ENCODE measurements at places on chromosomes 3 and 15. TPM values are rescaled to one million over a fixed set of nuclear protein-coding genes. Genes with fewer than 3 reads are reported as not detected.

SLC12A1 gene
- 0.06 TPM for polyA plus RNA-seq

FANCD2OS gene
- not detected for polyA plus RNA-seq

KCNAB1 gene
- 3.9 TPM for polyA plus RNA-seq

GRCh38 chr3:138400651-138401070 lies 33.8 kb upstream of the ESYT3 start:
- no peak for DNase-seq
- no peaks in the 10 kb centered on the region for H3K27me3 ChIP-seq
- peaks cover 7% of the 10 kb centered on the region for H3K36me3 ChIP-seq
- H3K27ac ChIP-seq: no peak overlapping the region

DNA sequence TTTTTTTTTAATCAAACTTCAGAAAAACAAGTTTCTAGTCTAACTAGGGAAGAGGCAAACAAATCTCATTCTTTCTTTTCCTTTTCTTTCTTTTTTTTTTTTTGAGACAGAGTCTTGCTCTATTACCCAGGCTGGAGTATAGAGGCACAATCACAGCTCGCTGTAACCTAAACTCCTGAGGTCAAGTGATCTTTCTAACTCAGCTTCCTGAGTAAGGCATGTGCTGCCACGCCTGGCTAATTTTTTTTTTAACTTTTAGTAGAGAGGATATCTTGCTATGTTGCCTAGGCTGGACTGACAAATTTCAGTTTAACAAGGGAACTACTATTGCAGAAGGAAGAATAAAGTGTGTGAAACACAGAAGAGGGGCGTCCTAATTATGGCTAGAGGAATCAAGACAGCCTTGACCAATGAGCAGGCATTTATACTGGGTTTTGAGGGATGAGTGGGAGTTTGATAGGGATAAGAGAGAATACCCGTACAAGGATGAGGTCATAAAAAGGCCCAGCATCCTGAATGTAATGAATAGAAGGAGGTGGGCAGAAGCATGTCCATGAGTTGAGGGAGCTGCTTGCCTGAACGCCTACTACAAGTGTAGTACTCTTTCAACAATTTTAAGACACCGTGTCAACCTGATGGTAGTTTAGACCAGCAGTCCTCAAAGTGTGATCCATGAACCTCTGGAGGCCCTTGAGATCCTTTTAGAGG lies 6.7 kb upstream of the ZFAND6 start:
- no peak overlapping the region for H3K4me3 ChIP-seq
- DNase-seq: no peak
- no peak overlapping the region for H3K27ac ChIP-seq
- H3K4me1 ChIP-seq: no peaks in the 10 kb centered on the region
- no peaks in the 10 kb centered on the region for H3K36me3 ChIP-seq

DNA sequence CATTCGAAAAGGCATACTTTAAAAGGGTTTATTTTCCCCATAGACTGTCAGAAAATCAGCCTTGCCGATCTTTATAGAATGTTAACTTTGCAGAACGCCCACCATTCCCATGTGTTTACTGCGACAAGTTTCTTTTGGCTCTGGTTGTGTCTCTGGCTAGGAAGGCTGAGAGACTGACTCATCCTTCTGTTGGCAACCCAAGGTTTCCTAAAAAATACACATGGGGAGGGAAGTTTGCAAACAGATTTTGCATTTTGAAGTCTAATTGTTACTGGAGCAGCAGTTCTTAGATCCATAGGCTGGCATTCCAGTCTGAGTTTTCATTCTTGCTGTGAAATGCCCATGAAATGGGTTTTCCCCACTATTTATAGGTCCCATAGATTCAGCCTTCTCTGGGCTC lies 37.9 kb upstream of the MINAR1 start:
- no peak overlapping the region for H3K4me3 ChIP-seq
- H3K27me3 ChIP-seq: no peaks in the 10 kb centered on the region
- no peaks in the 10 kb centered on the region for H3K36me3 ChIP-seq

- DNase-seq: peak; percentile 14
- H3K4me3 ChIP-seq: no peak overlapping the region
- peaks cover 18% of the 10 kb centered on the region for H3K27me3 ChIP-seq
These were observed 116.1 kb downstream of the ANP32A start for GRCh38 chr15:68704496-68705021.

DNA sequence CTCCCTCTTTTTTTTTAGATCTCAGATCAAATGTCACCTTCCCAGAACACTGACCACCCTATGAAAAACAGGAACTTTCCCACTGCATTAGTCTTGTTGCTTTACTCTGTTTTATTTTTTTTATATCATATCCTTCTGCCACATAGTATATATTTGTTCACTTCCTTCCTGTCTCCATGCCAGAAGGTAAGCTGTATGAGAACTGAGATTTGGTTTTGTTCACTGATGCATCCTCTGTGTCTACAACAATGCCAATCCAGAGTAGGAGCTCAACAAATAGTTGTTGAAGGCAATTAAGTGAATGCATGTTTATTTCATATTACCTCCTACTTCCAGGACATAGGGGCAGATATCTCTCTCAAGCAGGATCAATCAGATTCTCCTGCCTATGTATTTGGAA lies 114.4 kb downstream of the TPRG1 start:
- no peaks in the 10 kb centered on the region for H3K27me3 ChIP-seq
- no peak overlapping the region for H3K4me3 ChIP-seq
- H3K27ac ChIP-seq: no peak overlapping the region
- H3K36me3 ChIP-seq: no peaks in the 10 kb centered on the region
- H3K4me1 ChIP-seq: no peaks in the 10 kb centered on the region

- peaks cover 11% of the 10 kb centered on the region for H3K4me1 ChIP-seq
- H3K36me3 ChIP-seq: no peaks in the 10 kb centered on the region
- H3K27me3 ChIP-seq: peaks cover 91% of the 10 kb centered on the region
- H3K27ac ChIP-seq: no peak overlapping the region
These were observed 2.5 kb upstream of the EOMES start for GRCh38 chr3:27724459-27725197.

DNA sequence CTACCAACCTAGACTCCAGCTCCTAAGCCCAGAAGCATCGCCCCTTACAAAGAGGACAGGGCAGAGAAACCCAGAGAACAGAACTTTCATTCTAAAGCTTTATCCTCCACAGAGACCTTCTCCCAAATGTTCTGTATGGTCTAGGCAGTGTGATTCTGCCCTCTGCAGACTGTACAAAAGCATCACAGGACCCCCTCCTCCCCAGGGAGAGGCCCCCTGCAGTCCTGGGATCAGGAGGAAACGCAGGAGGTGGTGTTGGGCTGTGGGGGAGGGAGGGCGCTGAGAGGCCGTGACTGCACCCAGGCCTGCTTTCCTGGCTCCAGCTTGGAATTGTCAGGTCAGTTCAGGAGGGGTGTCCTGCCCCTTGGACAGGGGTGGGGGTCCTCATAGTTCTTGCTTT lies 101.3 kb downstream of the DGKG start:
- no peak for DNase-seq
- no peak overlapping the region for H3K4me3 ChIP-seq
- H3K4me1 ChIP-seq: no peaks in the 10 kb centered on the region
- no peaks in the 10 kb centered on the region for H3K36me3 ChIP-seq
- no peak overlapping the region for H3K27ac ChIP-seq

GRCh38 chr3:147900851-147901250 lies 491.7 kb downstream of the ZIC1 start:
- no peak overlapping the region for H3K4me3 ChIP-seq
- no peaks in the 10 kb centered on the region for H3K27me3 ChIP-seq
- no peaks in the 10 kb centered on the region for H3K4me1 ChIP-seq
- H3K27ac ChIP-seq: no peak overlapping the region
- no peak for DNase-seq
- no peaks in the 10 kb centered on the region for H3K36me3 ChIP-seq

GRCh38 chr3:132342183-132342582 lies 25.0 kb downstream of the ACP3 start:
- H3K36me3 ChIP-seq: no peaks in the 10 kb centered on the region
- no peak overlapping the region for H3K4me3 ChIP-seq
- no peaks in the 10 kb centered on the region for H3K27me3 ChIP-seq

DNA sequence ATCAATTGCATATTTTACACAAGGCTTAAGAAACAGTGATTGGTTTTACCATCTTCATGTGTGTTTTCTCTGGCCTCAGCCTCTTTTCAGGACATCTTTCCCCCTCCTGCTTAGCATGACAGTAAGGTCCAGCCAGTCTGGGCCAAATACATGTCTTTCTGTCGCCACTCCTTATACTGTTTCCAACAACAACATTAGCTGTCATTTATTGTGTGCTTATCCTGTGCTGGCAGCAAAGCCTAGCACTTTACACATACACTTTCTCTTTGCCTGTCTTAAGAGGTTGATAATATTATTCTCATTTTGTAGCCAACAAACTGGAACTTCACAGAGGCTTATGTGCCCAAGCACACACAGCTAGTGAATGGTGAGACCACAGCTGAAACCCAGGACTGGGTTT lies 37.8 kb downstream of the B3GALNT1 start:
- H3K27me3 ChIP-seq: no peaks in the 10 kb centered on the region
- H3K36me3 ChIP-seq: no peaks in the 10 kb centered on the region
- no peak overlapping the region for H3K27ac ChIP-seq
- no peak for DNase-seq
- no peaks in the 10 kb centered on the region for H3K4me1 ChIP-seq

DNA sequence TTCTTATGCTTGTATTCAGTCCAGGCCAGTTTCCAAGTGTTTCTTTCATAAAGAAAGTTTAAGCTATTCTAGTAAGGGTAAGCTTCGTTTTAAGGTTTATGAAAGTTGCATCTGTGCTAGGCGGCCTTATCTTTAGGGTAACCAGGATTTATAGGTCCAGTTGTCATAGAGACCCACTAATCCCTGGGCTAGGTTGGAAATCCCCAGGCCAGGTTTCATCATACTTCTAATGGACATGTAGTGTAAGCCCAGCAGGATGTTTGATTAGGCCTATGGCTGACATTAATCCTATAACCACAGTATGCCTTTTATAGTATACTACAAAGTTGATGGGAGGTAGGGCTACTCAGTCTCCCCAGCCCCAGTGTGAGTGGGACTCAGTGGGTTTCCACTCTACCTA lies 312.4 kb downstream of the CACNA2D3 start:
- H3K4me1 ChIP-seq: no peaks in the 10 kb centered on the region
- H3K27ac ChIP-seq: no peak overlapping the region
- H3K4me3 ChIP-seq: no peak overlapping the region
- no peaks in the 10 kb centered on the region for H3K36me3 ChIP-seq
- no peaks in the 10 kb centered on the region for H3K27me3 ChIP-seq
- DNase-seq: no peak

DNA sequence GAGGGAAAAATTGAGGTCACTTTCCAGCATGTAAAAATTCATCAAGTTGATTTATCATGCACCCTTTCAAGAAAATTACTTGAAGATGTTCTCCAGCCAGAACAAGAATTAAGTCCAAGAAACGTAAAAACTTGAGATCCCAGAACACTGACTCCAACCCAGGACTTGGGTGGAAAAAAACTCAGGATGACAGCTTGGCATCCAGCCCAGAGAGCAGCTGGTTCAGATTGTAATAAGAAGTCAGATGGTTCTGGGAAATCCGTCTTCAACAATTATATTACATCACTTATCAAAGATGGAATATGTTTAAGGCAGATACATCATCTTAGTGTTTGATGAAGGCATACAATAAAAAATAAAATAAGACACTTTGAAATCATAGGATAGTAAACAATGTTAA lies 23.0 kb upstream of the DNAJC13 start:
- no peak overlapping the region for H3K4me3 ChIP-seq
- peaks cover 2% of the 10 kb centered on the region for H3K27me3 ChIP-seq
- no peaks in the 10 kb centered on the region for H3K4me1 ChIP-seq
- H3K27ac ChIP-seq: no peak overlapping the region

- H3K4me3 ChIP-seq: peak within 1 kb of the TSS; percentile 99
- peak; percentile 87 for DNase-seq
- peak within 1 kb of the TSS; percentile 85 for H3K27ac ChIP-seq
- H3K36me3 ChIP-seq: no peaks in the 10 kb centered on the region
These were observed at the start of gene SPRED1 for GRCh38 chr15:38252481-38253350. Gene SPRED1, plus strand, starts transcription at chr15:38252836. Its CDS starts 350 bp downstream, at chr15:38253186.

DNA sequence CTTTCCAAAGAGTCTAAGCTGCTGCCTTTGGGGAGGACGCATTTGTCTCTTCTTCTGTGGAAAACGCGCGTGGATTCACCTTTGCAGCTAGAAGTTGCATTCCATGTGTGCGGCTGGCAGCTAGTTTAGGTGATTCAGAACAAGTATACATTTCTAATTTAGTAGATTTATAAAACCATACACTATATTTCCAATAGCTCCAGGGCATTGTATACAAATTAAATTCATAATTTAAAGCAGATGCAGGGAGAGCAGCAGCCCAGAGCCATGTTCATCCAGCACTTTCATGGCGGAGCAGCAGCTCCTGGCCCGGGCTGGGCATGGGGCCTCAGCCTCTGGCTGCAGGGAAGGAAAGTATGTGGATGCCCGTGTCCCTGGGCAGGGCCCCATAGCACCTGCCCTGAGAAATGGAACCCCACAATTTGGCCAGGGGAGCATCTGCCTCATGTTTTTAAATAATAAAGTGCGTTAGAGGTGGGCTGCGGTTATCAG lies 42.8 kb upstream of the SEC22A start:
- no peak for DNase-seq
- H3K27ac ChIP-seq: no peak overlapping the region
- no peaks in the 10 kb centered on the region for H3K27me3 ChIP-seq

DNA sequence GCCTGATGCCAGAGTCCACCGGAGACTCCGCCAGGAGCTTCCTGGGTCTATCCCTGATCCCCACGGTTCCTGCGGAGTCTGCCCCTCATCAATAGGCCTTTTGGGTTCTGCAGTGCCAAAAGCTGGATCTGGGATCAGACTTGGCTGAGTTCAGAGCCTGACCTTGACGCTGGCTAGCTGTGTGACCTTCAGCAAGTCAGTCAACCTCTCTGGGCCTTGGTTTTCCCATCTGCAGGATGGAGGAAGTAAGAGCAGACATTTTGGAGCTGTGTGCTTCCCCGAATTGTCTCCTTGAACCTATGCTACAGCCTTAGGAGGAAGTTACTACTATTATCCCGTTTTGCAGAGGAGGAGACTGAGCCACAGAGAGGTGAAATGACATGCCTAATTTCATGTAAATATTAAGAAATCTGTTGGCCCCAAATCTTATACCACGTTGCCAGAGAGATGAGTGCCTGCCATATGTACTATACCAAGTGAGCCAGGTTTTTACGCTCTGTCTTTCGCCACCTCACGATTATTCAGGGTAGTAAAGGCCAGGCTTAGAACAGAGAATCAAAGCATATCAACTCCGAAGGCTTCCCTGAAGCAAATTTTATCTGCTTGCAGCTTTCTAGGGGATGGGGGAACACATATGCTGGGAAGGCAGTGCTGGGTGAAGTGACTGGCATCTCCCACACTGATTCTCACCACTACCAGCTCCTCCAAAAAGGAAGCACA lies 112.5 kb downstream of the SRGAP3 start:
- no peaks in the 10 kb centered on the region for H3K36me3 ChIP-seq
- no peaks in the 10 kb centered on the region for H3K27me3 ChIP-seq
- no peak for DNase-seq
- peaks cover 6% of the 10 kb centered on the region for H3K4me1 ChIP-seq

GRCh38 chr15:70717237-70717793 lies 46.0 kb downstream of the UACA start:
- H3K4me3 ChIP-seq: no peak overlapping the region
- DNase-seq: peak; percentile 24
- H3K4me1 ChIP-seq: peaks cover 40% of the 10 kb centered on the region
- H3K36me3 ChIP-seq: no peaks in the 10 kb centered on the region
- H3K27ac ChIP-seq: no peak overlapping the region

- H3K4me1 ChIP-seq: no peaks in the 10 kb centered on the region
- no peak for DNase-seq
- no peak overlapping the region for H3K27ac ChIP-seq
- no peaks in the 10 kb centered on the region for H3K36me3 ChIP-seq
- no peak overlapping the region for H3K4me3 ChIP-seq
- H3K27me3 ChIP-seq: no peaks in the 10 kb centered on the region
These were observed 1.8 kb upstream of the NAALADL2 start for GRCh38 chr3:174857301-174857700.

- no peaks in the 10 kb centered on the region for H3K27me3 ChIP-seq
- peak; percentile 59 for DNase-seq
- H3K36me3 ChIP-seq: no peaks in the 10 kb centered on the region
These were observed 23.9 kb upstream of the SLTM start for GRCh38 chr15:58957101-58957973.

Measured in small intestine (tissue), 16 donors.